ENCODE measurements at places on chromosomes 16 and 17. TPM values are rescaled to one million over a fixed set of nuclear protein-coding genes. Genes with fewer than 3 reads are reported as not detected.

EMP2 gene
- total RNA-seq, result 27.8 TPM

DDX52 gene
- 47.4 TPM for total RNA-seq

FHOD1 gene
- total RNA-seq, result 18.8 TPM

TEKT1 gene
- total RNA-seq, result not detected

ZNF646 gene
- 33.1 TPM for total RNA-seq

FAM171A2 gene
- 81.3 TPM for total RNA-seq

HSPB9 gene
- total RNA-seq, result 0.44 TPM

GLIS2 gene
- 16.5 TPM for total RNA-seq

PDILT gene
- not detected for total RNA-seq

TMEM235 gene
- total RNA-seq, result not detected

CYGB gene
- total RNA-seq, result 20.4 TPM

KRT31 gene
- total RNA-seq, result not detected

WNT3 gene
- total RNA-seq, result 1.7 TPM

MT3 gene
- not detected for total RNA-seq

CIAO2B gene
- 89.4 TPM for total RNA-seq

TK1 gene
- 2.5 TPM for total RNA-seq

CDH16 gene
- total RNA-seq, result not detected

TBC1D3I gene
- total RNA-seq, result 3.0 TPM

NDUFAB1 gene
- 76.0 TPM for total RNA-seq

PMFBP1 gene
- 13.1 TPM for total RNA-seq

OTOP3 gene
- not detected for total RNA-seq

PLXDC1 gene
- not detected for total RNA-seq

All from glutamatergic neuron (in vitro differentiated cells).